ENCODE measurements at places on chromosomes 11 and 22.

GRCh38 chr11:72556433-72556832 is 117.8 kb downstream of the PDE2A start:
- no peak for DNase-seq

GRCh38 chr11:2759228-2760195 is 59.7 kb upstream of the KCNQ1OT1 start:
- no peak for DNase-seq

GRCh38 chr11:57791321-57792059 is 29.9 kb downstream of the CTNND1 start:
- no peak for DNase-seq

DNA sequence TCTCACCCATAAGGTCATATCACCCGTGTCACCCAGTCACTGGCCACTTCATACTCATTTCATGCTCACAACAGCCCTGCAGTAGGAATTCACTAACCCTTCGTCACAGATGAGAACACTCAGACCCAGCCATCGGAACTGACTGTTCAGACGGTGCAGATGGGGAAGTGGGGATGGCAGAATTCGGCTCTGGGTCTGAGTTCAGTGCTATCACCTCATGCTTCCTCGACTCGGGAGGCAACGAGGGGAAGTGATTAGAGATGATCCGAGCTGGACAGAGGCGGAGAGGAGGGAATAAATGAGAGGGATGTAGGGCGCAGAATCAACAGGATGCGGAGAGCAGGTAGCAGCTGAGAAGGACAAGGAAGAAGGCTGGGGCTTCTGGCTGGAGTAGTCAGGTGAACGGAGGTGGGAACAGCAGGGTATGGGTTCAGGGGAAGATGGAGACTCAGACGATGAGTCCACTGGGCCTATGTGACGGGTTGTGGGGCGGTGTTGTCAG is 4.7 kb downstream of the B3GNT6 start:
- no peak for DNase-seq

DNA sequence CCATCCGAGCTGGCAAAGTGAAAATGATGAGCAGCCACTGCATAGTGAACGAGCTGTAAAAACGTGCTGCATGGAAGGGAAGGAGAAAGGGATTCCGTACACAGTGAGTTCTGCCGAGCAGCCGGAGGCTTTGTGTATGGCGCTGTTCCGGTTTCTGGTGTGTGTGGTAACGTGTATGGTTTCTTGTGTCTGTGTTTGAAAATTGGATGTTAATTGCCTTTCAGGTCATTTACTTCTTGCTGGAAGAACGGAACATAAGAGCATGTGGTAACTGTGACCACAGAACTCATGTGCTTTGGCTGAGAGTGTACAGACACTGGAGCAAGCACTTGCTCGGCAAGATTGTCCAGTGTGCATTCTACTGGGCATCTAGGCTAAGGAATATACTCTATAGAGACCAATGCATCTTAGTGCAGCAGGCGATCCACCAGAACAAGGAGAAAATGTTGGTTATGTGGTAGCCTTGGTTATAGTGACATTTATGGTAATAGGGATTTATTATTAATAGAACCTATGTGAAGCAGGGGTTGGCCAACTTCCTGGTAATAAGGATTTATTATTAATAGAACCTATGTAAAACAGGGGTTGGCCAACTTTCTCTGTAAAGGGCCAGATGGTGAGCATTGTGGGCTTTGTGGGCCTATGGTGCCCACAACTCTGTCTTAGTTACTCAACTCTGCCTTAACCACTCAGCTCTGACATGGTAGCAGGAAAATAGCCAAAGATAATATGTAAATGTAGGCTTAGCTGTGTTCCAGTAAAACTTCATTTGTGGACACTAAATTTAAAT is 49.2 kb downstream of the GRAMD1B start:
- DNase-seq, result no peak

- DNase-seq, result no peak
Observed at GRCh38 chr22:41917375-41917902, 2.6 kb upstream of the SHISA8 start.

- no peak for DNase-seq
Observed at GRCh38 chr11:77470504-77470903, 3.4 kb downstream of the PAK1 start.

- peak; percentile 57 for DNase-seq
Observed at GRCh38 chr11:8650401-8650990, 32.0 kb downstream of the TRIM66 start.
